Activated T-cell treated with anti-CD3 and anti-CD28 coated beads, Interleukin-2, amount 50 U/mL, for 4 hours (primary cell): ENCODE measurements at places on chromosomes 1 and 21. TPM values are rescaled to one million over a fixed set of nuclear protein-coding genes. Genes with fewer than 3 reads are reported as not detected.

WNT3A gene
- not detected for total RNA-seq

TLR5 gene
- total RNA-seq = 0.05 TPM

IL24 gene
- 30.7 TPM for total RNA-seq

DNA sequence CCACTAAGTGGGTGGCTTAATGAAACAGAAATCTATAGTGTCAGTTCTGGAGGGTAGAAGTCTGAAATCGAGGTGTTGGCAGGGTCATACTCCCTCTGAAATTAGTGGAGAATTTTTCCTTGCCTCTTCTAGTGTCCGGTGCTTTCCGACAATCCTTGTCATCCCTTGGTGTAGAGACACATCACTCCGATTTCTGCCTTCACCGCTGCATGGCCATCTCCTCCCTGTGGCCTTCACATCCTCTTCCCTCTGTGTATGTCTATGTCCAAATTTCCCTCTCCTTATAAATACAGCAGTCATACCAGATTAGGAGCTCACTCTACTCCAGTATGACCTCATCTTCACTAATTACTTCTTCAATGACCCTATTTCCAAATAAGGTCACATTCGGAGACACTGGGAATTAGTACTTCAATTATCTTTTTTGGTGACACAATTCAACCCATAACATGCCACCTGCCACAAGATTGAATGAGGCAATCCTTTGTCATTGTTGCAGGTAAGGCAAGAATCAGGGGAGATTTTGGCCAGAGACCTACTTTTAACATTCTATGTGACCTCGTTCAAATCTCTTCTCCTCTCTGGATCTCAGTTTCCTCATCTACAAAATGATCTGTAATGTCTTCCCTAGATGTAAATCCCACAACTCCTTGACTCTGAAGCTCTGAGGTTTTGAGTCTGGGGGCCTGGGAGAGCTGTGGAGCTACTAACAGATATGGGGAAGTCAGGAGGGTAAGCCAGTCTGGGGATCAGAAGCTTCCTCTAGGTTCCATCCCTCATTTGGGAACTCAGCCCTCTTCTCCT, 16.1 kb downstream of the NAV1 start:
- no peak for DNase-seq

DNA sequence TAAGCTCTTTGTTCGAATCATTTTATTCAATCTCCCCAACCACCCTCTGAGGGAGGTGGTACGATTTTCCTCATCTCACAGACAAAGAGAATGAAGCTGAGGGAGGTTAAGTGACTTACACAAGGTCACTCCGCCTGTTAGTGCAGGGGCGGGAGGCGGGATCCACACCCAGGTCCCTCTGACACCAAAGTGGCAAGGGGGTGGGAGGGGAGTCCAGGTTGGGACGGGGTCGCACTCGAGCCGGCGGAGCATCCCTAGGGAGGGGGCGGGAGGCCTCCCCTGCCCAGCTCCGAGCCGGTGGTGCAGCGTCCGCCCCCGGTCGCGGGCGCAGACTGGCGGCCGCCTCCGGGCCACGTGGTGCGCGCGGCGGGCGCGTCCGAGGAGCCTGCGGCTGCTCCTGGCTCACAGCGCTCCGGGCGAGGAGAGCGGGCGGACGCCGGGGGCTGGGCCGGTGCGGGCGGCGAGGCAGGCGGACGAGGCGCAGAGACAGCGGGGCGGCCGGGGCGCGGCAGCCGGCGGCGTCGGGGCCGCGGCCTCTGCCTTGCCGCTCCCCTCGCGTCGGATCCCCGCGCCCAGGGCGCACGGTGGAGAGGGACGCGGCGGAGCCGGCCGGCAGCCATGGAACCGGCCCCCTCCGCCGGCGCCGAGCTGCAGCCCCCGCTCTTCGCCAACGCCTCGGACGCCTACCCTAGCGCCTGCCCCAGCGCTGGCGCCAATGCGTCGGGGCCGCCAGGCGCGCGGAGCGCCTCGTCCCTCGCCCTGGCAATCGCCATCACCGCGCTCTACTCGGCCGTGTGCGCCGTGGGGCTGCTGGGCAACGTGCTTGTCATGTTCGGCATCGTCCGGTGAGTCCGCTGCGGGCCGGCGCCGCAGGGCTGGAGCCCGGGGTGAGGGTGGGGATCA, at the start of gene OPRD1:
OPRD1 (plus strand) TSS at position 405 of the 903 bp plus-strand sequence; CDS start at position 619, 214 bp downstream.
- DNase-seq = no peak

GRCh38 chr1:209790286-209791193, 6.2 kb upstream of the C1orf74 start:
- no peak for DNase-seq

DNA sequence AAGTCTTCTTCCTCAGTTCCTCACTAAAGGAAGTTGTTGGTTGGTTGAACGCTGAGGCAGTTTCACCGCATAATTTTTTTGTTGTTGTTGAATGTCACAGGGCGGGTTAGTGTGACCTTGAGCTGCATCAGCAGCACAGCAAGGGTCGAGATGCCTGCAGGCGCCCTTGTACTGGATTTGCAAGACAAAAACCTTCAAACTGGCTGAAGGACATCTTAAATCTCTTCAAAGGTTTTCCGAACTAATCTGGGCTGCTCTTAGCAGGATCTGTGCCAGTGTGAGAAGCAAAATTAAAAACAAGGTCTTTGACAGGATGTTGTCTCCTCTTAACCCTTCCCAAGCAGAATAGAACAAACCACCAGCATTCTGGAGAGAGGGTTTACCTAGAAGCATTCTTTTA, 59.4 kb downstream of the NRIP1 start:
- no peak for DNase-seq

GRCh38 chr1:41492341-41492848, 7.9 kb upstream of the EDN2 start:
- DNase-seq = no peak

GRCh38 chr1:6743189-6744101, 41.8 kb upstream of the CAMTA1 start:
- DNase-seq = no peak

DNA sequence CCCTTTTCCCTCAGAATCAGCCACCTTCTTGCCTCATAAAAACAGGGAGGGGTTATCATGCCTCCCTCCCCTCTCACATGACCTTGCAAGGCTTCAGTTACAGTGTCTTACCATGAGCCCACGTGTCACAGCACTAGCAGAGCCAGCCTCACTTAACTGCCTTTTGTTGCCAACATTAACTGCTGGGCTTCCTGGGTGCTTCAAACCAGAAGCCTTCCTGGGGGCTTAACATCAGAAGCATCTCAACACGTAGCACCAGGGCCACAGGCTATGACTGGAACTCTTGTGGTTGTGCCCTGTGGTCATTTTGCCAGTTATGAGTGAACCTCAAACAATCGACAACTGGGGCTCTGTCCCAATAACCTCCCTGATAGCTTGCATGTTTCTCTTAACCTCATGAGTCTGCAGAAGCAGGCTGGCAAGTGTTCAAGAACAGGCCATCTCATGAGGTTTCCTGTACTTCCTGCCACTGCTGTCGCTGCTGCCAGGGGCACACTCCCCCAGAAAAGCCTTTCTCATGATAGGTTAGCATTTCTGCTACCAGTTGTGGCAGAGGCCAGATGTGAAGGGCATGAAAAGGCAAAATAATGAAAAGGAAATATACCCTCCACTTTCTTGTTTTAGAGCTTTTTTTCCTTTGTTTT, 132.2 kb downstream of the GLUL start:
- DNase-seq = no peak

- DNase-seq = peak; percentile 65
Measured at GRCh38 chr1:17439250-17440073, at the start of gene RCC2. Gene RCC2 (minus strand): TSS chr1:17439677. CDS start chr1:17438514, 1,163 bp downstream.

DNA sequence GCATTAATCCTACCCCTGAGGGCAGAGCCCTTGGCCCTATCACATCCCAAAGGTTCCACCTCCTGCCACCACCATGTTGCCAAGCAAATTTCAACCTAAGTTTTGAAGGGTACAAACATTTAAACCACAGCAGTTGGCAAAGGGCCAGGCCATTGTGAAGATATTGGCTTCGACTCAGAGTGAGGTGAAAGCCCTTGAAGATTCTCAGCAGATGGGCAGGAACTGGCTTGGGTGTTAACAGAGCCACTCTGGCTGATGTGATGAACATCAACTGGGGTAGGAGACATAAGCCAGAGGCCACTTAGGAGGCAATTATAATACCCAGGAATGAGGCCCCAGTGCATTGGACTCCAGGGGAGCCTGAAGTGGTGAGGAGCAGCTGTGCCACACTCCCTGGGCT, 207.7 kb upstream of the KAZN start:
- DNase-seq = no peak

DNA sequence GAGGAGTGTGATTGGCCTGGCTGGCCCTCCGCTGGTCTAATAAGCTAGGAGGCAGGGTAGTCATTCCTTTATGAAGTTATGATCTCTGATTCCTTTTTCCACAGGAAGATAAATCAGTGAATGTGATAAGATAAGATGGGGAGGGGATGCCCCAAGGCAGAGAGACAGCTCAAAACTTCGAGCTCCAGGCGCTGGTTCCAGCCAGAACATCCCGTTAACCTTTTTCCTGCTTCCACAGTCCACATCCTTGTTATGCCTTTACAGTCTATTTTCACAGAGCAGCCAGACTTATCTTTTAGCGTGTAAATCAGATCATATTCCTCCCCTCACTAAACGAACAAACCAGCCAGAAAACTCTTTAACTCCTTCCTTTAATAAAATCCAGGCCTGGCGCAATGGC, 38.5 kb upstream of the BMP8B start:
- no peak for DNase-seq

DNA sequence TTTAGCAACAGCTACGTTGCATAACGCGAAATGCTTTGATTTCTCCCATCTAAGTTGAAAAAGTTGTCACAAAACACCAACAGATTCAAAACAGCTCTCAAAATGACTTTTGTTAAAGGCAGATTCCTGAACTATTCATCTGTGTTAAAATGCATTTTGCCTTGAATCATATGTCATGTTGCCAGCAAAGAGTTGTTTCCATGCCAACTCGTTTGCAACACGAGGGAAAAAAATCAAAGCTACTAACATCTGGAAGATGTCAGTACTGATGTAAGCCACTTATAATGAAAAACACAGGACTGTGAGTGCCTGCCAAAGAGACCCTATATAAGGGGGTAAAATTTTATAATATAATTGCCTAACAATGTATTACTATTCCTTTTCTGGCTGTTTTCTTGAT, 182.7 kb upstream of the PTBP2 start:
- DNase-seq = no peak

GRCh38 chr1:212557739-212558692, 50.5 kb upstream of the ATF3 start:
- DNase-seq = no peak

GRCh38 chr1:111819566-111820263, 64.0 kb downstream of the DDX20 start:
- DNase-seq = no peak
